ENCODE measurements at places on chromosomes 4 and X. TPM values are rescaled to one million over a fixed set of nuclear protein-coding genes. Genes with fewer than 3 reads are reported as not detected.

DNA sequence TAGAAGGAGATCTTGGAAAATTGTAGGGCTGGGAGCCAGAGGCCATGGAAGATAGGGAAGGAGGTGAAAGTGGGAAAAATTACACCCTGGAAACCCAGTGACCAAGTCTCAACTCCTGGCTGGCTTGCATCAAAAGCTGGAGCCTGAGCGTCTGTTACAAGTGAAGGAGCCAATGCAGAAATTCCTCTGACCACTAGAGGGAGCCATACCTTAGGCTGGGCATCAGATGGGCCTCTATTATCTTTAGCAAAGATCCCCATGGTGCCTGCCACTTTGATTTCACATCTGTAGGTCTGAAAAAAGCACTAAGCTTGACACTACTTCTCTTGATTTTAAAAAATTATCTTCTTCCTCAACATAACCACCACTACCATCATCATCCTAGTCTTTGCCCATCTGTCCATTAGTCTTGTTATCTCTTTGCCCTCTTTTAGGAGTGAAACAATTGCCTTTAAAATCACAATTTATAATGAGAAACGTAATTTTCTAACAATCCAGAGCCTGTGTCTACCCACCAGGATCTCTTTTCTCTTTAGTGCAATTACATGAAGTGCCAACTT lies 62.9 kb downstream of the ANAPC4 start:
- peak; percentile 43 for DNase-seq

- DNase-seq = no peak
These were observed 172.5 kb downstream of the HNRNPD start for GRCh38 chr4:82201303-82201702.

DNA sequence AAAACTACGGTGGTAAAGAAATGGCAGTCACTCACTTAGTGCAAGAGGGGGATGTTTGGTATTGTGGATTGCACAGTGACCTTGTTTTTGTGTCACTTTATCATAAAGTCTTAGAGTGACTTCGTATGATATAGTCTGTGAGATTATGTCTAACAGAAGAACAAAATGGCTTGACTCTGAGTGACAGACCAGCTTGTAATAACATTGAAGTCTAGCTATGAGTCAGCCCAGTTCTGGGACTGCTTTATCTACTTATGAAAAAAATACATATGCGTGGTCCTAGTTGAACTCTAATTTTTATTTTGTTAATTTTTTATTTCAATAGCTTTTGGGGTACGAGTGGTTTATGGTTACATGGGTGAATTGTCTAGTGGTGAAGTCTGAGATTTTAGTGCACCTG lies 20.0 kb downstream of the DCLK2 start:
- DNase-seq = no peak

GRCh38 chrX:11698702-11699101 lies 33.0 kb upstream of the ARHGAP6 start:
- DNase-seq = no peak

DNA sequence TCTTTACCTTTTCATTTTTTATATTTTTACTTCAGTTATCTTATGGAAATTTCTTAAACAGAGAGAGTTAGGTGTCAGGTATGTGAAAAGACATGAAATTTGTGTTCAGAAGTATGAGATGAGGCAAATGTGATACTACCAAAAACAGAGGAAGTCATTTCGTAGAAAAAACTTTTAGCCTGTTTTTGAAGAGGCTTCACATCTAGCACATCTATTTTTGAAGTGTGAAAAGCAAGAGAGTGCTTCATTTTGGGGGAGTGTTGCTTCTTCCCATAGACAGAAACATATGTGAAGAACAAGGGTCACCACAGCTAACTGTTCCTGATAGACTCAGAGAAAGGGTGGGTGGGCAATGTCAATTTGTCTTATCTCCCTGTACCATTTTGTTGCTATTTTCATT lies 125.3 kb downstream of the TET2 start:
- no peak for DNase-seq

- no peak for DNase-seq
These were observed 64.8 kb downstream of the NCAPG start for GRCh38 chr4:17875402-17876070.

DNA sequence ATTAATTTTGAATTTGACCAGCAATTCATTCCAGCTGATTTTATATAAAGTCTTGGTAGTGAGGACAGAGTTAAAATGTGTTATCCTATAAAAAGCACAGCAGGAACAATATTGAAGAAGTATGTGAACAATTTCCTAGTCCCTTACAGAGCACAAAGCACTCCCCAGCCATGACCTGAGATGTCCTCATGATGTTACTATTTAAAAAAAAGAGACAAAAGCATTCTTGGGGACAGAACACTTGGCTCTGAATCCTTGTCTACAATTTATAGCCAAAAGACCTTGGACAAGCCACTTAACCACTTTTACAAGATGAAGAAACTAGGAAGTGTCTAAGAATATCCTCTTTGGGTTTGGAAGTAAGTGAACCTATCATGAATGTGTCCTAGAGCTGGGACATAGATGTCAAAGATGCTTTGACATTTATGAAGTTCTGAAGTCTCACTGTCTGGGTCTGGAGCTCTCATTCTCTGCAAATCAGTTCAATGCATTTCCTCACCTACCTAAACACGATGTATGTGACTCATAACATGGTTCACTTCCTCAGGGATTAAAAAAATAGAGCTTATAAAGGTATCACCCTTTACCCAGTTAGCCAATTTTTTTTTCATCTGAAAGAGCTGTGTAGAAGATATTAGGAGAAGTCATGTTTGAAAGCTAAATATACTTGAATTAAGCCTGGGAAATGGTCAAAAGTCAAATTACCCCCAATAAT lies 61.4 kb downstream of the IGFBP7 start:
- DNase-seq = no peak

- no peak for DNase-seq
These were observed 1.5 kb upstream of the SCARB2 start for GRCh38 chr4:76215077-76215476.

Gene PORCN
- polyA plus RNA-seq = 6.0 TPM

Gene PABPC1L2B
- polyA plus RNA-seq = not detected

GRCh38 chr4:57374866-57375595 lies 264.8 kb upstream of the IGFBP7 start:
- no peak for DNase-seq

Gene SMARCA5
- polyA plus RNA-seq = 7.0 TPM

GRCh38 chr4:167028976-167029375 lies 205.3 kb downstream of the SPOCK3 start:
- no peak for DNase-seq

Gene GAGE12E
- not detected for polyA plus RNA-seq

Gene NHS
- not detected for polyA plus RNA-seq

- DNase-seq = peak; percentile 63
These were observed 2.0 kb upstream of the SPP1 start for GRCh38 chr4:87973283-87974169.

Gene PPBP
- polyA plus RNA-seq = not detected

DNA sequence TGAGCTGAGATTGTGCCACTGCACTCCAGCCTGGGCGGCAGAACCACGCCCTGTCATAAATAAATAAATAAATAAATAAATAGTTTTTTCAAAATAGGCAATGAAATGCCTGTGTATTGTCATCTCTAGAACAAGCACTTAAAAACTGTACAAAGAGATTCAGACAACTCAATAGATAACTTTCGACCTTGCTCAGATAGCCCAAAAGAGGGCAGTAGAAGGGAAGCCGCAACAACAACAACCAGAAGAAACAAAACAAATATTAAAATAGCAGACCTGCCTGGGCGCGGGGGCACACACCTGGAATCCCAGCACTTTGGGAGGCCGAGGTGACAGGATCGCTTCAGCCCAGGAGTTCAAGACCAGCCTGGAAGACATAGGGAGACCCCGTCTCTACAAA lies 9.4 kb upstream of the CLDN34 start:
- no peak for DNase-seq

GRCh38 chr4:15964159-15964558 lies 1.2 kb upstream of the FGFBP2 start:
- no peak for DNase-seq

DNA sequence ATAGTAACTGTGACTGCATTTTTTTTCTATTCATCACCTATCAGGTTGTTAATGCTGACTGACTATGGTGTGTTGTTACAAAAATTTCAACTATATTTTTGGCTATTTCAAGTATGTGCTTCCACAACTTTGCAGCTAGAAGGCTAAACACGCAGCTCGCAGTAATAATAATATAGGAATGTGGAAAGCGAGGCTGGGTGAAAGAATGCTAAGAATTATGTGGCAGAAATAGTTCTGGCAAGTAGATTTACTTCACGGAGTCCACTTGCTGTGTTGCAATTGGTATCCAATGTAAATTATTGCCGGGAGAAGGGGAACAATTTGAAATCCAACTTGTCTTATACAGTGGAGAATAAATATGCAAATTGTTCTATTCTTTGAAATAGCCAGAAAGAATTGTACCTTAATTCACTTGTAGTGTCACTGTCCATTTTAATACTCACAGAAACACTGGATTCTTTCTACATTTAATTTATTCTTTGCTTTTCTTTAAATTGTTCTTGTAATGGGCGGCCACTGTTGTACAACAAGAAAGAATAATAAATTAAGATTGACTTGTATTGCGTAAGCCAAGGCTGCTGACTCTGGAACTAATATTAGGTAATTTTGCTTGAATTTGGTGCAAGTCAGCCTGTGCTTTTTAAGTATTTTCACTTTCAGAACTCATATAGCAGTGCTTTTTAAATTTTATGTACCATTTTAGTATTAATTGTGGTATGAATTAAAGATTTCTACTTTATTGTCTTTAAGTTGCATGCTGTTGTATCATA lies 154.9 kb downstream of the FRMPD4 start:
- DNase-seq = no peak

DNA sequence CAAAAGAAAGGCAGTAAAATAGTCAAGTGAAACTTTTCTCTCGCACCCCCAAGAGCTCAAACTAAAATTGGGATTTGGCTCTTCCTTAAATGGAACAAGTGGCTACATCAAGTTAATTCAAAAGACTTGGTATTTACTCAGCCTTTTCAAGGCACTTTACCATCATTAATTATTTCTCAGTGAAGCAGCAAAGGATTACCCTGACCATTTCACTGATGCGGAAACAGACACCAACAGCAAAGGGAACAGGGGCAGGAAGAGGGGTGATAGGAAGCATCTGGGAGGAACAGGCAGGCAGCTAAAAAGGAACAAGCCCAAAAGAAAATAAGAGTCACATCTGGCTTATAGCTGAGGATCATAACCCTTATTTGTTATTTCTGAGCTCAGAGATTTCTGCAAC lies 2.7 kb downstream of the SCML2 start:
- no peak for DNase-seq

Gene VEGFD
- 0.11 TPM for polyA plus RNA-seq

DNA sequence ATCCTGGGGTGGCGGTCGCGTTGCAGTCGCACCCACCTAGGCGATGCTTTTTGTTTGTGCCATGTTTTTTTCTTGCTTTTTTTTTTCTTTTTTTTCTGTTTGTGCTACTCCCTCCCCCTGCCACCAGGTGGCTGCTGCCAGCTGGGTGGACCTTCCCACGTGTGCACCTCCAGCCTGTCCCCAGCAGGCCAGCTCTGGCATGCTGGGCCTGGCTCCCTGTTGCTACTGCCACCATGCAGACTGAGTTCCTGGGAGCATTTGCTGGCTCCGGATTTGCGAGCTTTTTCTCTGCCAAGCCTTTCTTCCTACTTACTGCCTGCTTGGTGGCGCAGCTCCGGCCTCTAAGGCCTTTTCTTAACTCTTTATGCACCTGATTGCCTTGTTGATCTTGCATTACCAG lies 161.2 kb upstream of the WDFY3 start:
- peak; percentile 34 for DNase-seq

Gene PLS3
- 55.7 TPM for polyA plus RNA-seq

DNA sequence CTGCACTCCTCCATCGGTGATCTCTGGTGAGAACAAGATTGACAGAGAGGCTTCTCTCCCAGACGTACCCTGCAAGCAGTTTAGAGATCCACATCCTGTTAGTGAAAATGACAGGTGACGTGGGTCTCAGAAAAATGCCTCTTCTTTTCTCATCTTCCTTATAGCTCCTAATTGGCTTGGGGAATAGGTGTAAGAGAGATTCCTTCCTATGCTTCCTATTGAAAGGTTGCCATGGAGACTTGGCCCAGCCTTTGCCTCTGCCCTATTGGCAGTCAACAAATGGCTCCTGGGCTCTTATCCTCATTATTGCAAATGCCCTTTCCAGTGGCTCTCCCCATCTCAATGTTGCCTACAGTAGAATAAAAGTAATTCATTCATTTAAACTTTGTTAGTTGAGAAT lies 26.5 kb upstream of the DGKK start:
- DNase-seq = no peak

Gene HSD17B13
- polyA plus RNA-seq = 0.15 TPM

DNA sequence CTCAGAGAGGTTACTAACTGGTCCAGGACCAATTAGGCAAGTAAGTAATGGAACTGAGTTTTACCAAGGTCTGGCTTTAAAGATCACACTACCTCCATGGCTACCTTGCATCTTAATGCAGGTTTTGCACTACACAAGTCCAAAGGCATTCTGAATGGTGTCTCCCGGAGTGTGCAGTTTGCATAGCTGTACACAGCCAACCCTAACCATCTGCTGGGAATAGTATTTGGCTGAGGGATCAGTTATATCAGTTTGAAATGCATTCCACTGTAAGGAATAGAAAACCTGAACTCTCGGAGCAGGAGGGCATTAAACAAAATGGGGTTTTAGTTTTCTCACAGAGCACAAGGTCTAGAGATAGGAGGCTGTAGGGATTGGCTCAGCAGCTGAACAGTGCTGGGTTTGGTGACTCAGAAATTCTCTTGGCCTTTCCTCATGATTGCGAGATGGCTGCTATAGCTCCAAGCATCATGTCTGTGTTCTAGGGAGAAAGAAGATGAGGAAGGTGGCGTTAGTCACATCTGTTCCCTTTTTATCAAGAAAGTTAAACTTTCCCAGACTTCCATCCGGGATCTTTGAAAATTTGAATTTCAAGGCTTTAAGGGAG lies 177.1 kb downstream of the NHS start:
- DNase-seq = no peak

DNA sequence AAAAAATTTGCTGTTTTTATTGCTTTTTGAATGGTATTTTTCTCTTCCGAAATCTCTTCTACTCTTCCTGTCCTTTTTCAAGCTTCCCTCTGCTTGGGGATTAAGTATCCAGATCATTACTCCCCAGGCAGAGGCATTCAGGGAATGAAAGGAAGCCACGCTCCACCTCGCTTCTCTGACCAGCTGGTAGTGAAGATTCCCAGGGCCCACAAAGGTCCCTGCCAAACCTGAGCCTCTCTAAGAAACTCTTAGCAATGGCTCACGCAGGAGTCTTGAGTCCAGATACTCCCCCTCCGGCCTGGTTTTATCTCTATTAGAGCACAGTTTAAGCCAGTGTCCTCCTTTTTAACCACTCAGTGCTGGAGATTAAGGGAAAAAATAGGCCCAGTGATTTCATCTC lies 51.4 kb upstream of the SOD3 start:
- no peak for DNase-seq

Gene GPR173
- 0.10 TPM for polyA plus RNA-seq

DNA sequence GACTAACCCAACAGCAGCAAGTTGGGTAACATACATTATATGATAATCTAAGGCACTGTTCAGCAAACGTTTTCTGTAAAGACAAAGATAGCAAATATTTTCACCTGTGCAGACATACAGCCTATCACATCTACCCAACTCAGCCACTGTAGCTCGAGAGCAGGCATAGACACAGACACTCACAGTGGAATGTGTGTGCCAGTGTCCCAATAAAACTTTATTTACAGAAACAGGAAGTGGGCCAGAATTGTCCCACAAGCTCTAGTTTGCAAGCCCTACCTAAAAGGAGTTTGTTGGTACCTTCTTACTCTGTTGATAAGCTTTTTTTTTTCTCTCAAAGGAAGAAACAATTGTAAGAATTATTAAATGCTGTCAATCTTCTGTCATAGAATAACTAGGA lies 11.9 kb upstream of the FAM9A start:
- DNase-seq = no peak

Gene LRCH2
- not detected for polyA plus RNA-seq
